ENCODE measurements at places on chromosomes 5 and 9. TPM values are rescaled to one million over a fixed set of nuclear protein-coding genes. Genes with fewer than 3 reads are reported as not detected.

PKN3 gene
- 1.7 TPM for total RNA-seq

IL3 gene
- not detected for total RNA-seq

OCLN gene
- 104 TPM for total RNA-seq

CACNA1B gene
- total RNA-seq: not detected

GADD45G gene
- total RNA-seq: not detected

CD180 gene
- total RNA-seq: not detected

PALM2AKAP2 gene
- total RNA-seq: 8.2 TPM

UBLCP1 gene
- 13.3 TPM for total RNA-seq

CARTPT gene
- total RNA-seq: not detected
